ENCODE measurements at places on chromosomes 4 and X.

GRCh38 chr4:80049813-80050534 is 23.1 kb downstream of the ANTXR2 start:
- DNase-seq, result no peak

- DNase-seq, result no peak
These were observed 2262.0 kb upstream of the TENM3 start for GRCh38 chr4:179981161-179981560.

GRCh38 chr4:55736605-55737183 is 82.9 kb upstream of the EXOC1L start:
- no peak for DNase-seq

- no peak for DNase-seq
These were observed 8.8 kb upstream of the GRPEL1 start for GRCh38 chr4:7076696-7077082.

DNA sequence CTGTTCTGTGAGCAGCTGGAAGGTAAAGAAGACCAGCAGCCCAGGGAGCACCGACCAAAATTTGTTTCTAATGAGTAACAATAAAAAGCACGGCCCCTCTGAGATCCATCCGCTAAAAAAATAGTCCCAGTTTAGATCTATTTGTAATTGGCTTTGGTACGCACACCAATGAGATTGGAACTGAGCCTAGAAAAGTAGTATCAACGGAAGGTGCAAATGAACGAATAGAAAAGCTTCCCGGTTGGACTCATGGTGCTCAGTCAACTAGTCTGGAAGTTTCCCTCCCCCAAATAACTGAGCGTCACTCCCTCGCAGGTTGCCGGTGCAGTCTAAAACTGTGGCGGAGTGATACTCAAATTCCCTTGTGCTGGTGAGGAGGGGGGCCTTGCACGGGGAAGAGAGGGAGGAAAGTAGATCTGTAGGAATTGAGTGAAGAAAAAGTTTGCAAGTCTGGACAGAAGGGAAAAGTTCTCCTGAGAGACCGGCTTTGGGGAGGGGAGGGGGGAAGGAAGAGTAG is at the start of gene COL4A5:
TSS of gene COL4A5 (plus strand) at position 413 of the 517 bp plus-strand sequence. CDS start 288 bp downstream, outside the sequence.
- peak; percentile 68 for DNase-seq

- DNase-seq, result no peak
These were observed 25.7 kb upstream of the XIAP start for GRCh38 chrX:123834116-123834515.

DNA sequence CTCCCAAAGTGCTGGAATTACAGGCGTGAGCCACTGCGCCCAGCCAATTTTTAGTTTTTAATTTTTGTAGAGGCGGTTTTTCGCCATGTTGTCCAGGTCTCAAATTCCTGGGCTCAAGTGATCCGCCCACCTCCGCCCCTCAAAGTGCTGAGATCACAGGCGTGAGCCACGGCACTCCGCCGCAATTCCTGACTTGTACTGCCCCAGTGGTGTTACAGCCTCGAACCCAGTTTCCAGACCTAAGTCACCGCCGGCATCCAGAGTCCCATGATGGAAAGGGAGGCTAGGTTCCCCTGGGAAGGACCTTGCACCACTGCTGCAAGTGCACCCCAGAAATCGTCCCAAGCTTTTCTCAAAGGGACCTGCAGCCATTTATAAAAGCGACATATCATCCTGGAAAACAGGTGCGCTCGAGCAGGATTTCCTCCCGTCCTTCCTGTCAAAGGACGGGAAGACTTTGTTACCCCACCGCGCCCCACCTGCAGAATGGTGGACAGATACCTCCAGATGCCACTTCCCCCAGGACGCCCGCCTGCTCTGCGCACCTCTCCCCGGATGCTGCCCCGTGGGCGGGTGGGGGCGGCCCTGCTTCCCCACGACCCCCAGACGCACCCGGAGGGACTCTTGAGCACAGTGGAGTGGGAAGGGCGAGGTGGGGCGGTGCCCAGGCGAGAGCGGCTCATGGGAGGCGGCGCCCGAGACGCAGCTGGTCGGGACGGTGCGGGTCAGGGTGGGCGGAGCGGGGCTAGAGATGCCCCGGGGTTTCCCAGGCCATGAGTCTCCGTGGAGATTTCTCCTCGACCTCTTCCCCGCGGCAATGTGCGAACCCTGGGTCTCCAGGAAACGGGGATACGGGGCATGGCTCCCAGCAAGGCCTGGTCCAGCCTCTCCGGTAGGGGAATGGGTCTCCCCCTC is 947 bp upstream of the RPL10 start:
- DNase-seq, result no peak

- no peak for DNase-seq
These were observed 514.2 kb upstream of the GALNT7 start for GRCh38 chr4:172654457-172654856.

- DNase-seq, result no peak
These were observed 19.7 kb downstream of the DTHD1 start for GRCh38 chr4:36301127-36301526.

DNA sequence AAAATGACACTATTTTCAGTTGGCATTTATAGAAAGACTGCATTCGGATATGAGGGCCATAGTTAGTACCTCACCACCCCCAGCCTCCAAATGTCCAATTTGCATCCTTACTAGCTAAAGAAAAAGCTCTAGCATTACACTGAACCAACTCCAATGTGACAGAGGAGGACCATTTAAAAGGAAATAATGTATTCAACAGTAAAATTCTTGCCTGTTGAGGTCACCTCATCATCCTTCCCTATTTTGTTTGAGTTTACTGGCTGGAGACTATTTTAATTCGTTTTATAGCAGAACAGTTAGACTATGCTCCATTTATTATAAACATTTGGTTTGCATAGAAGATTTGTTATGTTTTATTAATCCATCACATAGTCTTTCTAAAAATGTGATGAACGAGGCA is 88.2 kb upstream of the PPARGC1A start:
- no peak for DNase-seq

DNA sequence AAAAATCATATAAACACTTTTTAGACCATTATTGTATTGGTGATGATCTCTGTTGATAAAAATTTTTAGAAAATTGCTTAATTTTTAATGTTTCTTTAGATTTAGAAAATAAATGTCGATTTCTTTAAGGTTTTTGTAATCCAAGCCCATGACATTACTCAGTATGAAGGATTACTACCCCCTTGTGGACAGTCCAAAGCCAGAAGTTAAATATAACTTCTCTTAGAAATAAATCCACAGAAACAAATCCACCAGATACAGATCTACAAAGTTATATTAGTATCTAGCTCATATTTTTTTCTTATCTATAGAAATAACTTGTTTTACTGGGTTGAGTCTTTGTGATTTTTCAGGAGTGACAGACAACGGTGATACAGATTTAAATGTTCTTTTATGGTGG is 18.9 kb downstream of the TIFA start:
- DNase-seq, result no peak

DNA sequence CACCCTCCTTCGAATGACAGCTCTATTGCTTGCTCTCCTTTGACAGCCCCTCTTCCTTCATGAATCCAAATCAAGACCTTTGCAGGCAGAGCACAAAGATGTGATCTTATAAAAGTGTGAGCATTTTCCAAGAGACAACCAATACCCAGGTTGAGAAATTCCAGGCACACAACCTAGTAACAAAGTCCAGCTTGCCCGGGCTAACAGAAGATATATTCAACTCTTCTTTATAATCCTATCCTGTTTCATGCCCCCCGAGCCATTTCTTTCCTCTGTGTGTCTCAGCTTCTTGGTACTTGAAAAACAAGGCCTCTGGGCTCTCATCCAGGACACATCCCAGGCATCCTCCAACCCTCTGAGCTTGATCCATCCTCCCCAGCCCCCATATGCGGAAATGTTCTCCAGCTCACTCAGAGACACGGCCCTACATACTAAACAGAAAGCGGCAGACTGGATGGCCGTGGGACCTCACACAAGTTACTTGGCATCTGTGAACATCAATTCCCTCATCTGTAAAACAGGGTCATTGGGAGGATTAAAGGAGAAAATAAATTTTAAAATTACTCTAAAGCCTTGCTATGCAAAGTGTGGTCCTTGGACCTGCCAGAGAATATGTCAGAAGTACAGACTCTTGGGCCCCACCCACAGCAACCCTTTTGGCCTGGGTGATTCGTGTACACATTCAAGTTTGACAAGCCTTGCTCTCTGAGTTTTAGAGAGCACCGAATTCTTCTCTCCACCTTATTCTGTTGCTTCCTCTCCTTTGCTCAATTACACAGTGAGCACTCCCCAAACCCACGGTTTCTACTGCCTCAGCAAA is 627.0 kb downstream of the BCOR start:
- DNase-seq, result peak; percentile 62

DNA sequence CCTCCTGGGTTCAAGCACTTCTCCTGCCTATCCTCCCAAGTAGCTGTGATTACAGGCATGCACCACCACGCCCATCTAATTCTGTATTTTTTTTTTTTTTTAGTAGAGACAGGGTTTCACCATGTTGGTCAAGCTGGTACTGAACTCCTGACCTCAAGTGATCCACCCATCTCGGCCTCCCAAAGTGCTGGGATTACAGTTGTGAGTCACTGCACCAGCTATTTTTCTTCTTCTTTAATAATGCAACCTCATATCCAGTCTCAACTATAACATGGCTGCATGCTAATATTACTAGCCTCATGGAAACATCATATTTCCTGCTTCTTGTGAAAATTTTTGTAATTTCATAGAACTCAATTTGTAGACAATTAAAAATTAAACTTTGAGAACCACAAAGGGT is 706.5 kb downstream of the KCTD8 start:
- no peak for DNase-seq

- DNase-seq, result no peak
These were observed 43.3 kb upstream of the SOD3 start for GRCh38 chr4:24751926-24752539.

GRCh38 chr4:83074086-83074704 is 39.2 kb downstream of the COPS4 start:
- peak; percentile 49 for DNase-seq

GRCh38 chrX:80765220-80765625 is 44.5 kb downstream of the BRWD3 start:
- DNase-seq, result peak; percentile 56

GRCh38 chr4:179858221-179858620 is 2385.0 kb upstream of the TENM3 start:
- DNase-seq, result no peak

- DNase-seq, result no peak
These were observed 433.6 kb downstream of the GASK1B start for GRCh38 chr4:157739242-157739641.

GRCh38 chr4:7938609-7939376 is 868 bp downstream of the AFAP1 start:
- DNase-seq, result no peak

- no peak for DNase-seq
These were observed 911 bp upstream of the GPR50 start for GRCh38 chrX:151175283-151176062.

DNA sequence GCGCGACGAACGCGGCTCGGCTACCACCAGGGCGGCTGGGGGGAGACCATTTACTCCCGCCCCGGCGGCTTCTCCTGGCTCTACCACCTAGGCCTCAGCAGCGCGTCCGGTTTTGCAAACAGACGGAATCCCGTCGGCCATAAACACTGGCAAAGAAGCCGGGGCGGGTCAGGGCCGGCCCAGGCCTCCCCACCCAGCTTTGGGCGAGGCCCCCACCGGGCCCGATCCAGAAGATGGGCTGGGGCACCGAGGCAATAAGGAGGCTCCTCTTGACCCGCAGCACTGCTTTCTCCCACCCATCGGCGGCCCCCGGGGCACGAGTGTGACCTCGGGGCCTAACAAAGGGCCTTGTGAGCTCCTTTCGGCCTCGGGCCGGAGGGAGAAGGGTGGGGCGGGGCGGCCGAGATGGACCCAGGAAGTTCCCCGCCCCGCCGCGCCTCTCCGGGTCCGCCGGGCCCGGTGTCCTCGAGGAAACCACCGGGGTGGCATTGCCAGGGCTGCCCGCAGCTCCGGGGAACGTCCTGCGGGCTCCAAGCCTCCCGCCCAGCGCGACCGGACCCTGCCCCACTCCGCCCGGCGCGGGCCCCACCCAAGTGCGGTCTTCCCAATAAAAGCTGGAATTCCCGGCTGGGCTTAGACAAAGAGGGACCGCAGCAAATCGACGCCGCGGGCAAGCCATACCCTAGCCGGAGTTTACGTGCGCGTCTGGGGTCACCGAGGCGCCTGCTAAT is 5.9 kb downstream of the BCOR start:
- DNase-seq, result no peak

GRCh38 chrX:97311066-97311778 is 427.5 kb downstream of the RPA4 start:
- DNase-seq, result no peak

- no peak for DNase-seq
These were observed 28.9 kb upstream of the BTC start for GRCh38 chr4:74823194-74823593.

DNA sequence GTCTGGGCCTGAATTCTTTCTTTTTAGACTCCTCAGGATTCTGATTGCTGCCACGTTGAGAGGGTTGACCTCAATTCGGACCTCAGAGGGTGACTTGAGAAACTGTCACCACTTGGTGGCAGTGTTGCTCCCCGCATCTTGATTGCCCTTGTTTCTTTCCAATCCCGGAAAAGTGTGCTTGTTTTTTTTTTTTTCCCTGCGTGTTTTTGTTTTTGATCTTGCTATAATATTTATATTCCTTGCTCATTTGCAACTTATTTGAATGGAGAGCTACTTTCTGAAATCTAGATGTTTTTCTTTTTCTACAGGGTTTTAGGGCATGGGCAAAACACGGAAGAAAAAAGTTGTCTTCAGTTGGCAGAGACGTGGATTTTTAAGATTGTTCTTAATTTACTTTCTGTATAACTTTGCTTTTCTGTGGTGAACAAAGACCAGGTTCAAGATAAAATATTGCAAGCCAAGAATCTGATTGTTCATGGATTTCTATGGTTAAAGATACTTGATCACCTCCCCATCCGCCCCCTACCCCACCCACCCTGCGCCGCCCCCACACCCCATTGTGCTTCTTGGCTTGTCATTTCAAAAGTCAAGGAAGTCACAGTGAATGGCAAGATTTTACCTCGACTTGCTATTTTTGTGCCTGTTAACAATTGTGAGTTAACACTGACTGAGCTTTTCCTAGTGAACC is 102.0 kb downstream of the PTTG2 start:
- peak; percentile 57 for DNase-seq

DNA sequence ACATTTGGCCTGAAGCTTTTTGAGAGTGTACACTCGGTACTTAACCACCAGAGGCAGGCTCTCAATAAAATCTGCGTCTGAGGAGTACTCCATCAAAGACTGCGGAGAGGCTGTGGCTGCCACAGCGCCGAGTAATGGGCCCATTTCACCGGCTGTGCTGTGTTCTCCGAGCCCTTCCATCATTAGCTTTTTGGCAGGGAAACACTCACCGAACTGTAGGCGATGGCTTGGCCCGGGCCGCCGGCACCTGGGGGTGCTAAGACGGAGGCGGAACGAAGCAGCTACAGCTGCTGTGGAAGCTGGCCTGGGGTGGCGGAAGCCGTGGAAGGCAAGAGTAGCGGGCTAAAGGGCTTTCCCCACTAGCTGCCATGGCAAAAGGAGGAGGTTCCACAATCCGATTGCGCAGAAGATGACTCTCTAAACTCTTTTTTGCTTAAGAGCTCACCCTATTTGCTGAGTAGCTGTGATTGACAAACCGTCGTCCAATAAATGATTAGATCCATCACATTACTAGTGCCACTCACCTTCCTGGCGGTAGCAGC is 48.5 kb upstream of the PABPC1L2A start:
- no peak for DNase-seq

GRCh38 chr4:158122501-158122900 is 50.3 kb downstream of the GASK1B start:
- peak; percentile 9 for DNase-seq

GRCh38 chr4:7771056-7771455 is 168.6 kb downstream of the AFAP1 start:
- no peak for DNase-seq

- no peak for DNase-seq
These were observed 56.4 kb upstream of the SPANXN1 start for GRCh38 chrX:145190801-145191389.

GRCh38 chrX:102846544-102847236 is 90.4 kb upstream of the RAB40AL start:
- DNase-seq, result no peak

Data from fibroblast of skin of left biceps (primary cell).